ENCODE measurements at places on chromosomes 2 and 18.
A peak's percentile ranks its signal among the peaks of the same experiment; 100 is the strongest.

GRCh38 chr2:230589025-230589424 lies 123.6 kb upstream of the CAB39 start:
- no peak for DNase-seq

DNA sequence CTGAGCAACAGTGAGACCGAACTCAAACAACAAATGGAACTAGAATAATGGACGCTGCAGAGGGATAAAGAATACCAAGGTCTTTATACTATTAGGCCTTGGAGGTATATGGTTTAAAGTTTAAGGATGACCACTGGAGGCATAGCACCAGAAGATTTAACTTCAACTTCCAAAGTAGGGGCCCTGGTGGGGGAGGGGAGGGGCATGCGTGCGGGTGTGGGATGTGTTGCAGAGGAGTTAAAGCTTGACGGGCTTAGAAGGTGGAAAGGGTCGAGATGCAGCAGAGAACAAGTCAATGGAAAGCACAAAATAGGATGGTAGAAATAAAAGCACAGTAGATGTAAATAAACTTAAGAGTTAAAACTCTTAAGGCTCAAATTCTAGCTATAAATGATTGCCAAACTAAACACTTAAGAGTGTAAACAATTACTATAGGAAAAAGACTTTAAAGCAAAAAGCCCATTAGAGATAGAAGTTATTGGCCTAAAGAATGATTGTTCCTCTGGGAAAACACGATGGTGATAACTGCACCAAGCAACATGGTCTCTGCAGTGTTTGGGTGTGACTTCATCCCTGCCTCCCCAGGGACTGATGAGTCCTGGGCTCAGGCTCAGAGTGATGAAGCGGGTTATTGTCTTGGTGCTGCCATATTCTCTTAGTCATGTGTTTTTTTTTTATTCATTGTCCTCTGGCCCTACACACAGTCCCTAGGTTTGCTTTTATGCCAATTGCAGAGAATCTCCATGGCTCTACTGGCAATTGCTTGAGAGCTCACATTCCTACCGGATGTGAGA lies 13.0 kb downstream of the RRM2 start:
- DNase-seq = peak; percentile 61

- no peak for DNase-seq
Observed at GRCh38 chr18:5543036-5543680, 639 bp downstream of the EPB41L3 start.

DNA sequence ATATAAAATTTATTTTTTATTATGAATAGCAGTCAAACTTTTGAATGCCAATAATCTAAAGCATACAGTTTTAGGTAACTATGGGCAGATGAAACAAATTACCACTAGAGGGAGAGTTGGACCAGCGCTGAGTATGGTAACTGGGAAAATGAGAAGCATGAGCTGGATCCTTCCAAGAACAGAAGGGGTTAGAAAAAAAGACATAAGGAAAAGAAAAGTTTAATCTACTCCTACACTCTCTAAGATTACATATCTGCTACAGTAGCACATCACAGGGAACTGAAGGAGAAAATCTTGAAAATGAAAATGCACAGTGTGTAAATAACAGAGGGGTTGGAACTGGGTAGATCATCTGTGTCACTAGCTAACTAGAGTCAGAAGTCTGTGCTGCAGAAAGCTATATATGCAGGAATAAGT lies 15.5 kb downstream of the REG3G start:
- DNase-seq = peak; percentile 31

- no peak for DNase-seq
Observed at GRCh38 chr18:41754332-41754731, 200.7 kb upstream of the PIK3C3 start.

GRCh38 chr18:7805096-7805495 lies 238.0 kb downstream of the PTPRM start:
- no peak for DNase-seq

DNA sequence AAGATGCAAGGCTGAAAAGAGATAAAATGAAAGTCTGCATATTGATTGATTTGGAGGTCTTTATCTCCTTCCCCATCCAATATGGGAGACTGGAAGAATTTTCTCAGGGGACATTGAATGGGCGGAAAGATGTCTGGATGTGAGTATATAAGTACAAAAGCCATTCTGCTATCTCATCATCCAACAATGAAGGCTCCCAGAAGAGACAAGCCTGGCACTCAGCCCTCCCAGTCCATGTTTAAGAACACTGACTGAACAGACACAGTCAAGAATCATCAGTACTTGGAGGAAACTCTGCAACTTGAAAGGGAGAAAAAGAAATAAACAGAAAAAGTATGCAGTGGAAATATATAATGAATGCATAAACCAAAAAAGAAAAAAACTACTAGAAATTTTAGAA lies 80.9 kb downstream of the PTRHD1 start:
- DNase-seq = no peak

GRCh38 chr2:98037666-98038336 lies 42.1 kb upstream of the TMEM131 start:
- DNase-seq = no peak

GRCh38 chr2:207284556-207285472 lies 119.1 kb upstream of the KLF7 start:
- DNase-seq = no peak

DNA sequence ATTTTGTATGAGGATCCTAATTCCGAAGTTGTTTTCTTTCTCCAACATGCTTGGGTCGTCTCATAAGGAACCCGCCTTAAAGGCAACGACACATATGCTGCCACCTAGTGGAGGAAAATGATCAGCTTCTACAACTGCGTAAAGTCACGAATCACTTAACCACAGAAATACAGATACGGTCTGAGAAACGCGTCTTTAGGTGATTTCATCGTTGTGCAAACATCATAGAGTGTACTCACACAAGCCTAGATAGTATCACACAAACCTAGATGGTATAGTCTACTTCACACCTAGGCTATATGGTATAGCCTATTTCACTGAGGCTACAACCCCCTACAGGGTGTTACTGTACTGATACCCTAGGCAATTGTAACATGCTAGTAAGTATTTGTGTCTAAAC lies 13.1 kb downstream of the GNLY start:
- peak; percentile 85 for DNase-seq

DNA sequence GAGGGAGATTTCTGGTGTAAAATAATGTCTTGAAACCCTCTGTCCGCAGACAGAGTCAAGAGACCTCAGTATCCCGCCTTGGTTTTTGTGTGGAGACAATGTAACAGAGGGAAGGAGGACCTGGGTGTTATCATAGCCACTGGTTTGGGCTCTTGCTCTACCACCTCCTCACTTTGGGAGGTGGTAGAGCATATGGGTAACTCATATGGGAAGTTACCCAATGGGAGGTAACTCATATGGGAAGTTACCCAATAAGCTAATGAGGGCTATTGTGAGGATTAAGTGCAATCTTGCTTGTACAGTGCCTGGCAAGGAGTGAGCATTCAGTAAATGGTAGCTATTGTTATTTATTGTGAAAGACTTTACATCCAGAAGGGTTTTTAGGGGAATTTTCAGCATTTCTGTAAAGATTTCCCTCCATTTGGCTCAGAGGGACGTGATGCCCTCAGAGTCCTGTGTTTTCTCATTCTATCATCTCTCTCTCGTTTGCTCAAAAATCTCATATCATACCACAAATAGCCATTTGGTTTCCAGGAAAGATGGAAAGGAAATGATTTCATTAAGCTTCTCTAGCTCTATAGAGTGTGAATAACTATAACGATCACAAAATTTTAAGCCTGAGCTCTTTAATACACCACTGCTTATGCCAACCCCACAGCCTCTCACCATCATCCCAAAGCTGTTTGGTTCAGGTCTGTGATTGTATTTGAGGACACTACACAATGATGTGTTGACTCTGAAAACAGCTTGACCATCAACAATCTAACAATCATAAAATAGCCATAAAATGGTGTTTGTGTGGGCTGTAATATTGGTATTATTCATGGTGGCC lies 307.7 kb downstream of the STK39 start:
- no peak for DNase-seq

DNA sequence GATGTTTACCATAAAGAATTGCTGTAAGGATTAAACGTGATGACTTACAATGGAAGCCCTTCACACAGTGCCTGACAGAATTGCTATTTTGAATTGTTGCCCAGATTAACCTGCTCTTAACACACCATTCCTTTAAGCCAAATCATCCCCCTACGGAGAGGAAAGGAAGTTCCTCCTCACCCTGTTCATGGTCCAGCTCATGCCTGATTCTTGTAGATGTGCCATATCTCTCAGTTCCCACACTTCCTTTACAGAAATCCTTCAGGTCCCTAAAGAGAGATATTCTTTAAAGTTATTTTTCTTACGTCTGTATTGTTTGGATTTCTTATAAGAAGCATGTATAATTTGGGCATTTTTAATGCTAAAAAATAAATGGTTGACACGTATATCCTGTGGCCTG lies 127.5 kb upstream of the DAPL1 start:
- no peak for DNase-seq

DNA sequence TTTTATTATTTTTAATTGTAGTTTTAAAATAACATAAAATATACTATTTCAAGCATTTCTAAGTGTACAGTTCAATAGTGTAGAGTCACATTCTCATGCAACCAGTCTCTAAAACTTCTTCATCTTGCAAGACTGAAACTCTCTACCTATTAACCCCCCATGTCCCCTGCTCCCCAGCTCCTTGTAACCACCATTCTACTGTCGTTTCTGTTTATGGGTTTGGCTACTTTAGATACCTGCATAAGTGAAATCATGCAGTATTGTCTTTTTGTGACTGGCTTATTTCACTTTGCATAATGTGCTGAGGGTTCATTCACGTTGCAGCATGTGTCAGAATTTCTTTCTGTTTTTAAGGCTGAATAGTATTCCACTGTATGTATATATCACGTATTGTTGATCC lies 139.4 kb downstream of the SMAD7 start:
- DNase-seq = no peak

DNA sequence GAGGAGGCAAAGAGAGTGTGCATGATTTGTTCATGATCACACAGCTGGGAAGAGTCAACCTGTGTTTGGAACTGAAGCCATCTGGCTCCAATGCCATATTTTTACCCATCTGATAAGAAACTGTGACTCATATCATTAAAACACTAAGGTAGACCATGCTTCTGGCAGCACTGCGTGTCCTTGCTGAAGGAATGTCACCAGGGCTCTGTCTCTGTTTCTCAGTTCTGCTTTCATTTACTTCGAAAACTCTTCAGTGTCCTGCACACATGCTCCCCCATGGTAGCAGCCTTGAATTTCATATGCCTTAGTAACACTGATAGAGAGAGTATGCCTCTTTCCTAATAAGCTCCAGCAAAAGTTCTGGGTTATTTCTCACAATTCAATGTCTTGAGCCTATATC lies 830.4 kb downstream of the DCDC2C start:
- DNase-seq = no peak

GRCh38 chr2:215110918-215111317 lies 27.5 kb downstream of the ABCA12 start:
- DNase-seq = peak; percentile 37

- peak; percentile 67 for DNase-seq
Observed at GRCh38 chr18:8609659-8610458, 622 bp downstream of the RAB12 start.

DNA sequence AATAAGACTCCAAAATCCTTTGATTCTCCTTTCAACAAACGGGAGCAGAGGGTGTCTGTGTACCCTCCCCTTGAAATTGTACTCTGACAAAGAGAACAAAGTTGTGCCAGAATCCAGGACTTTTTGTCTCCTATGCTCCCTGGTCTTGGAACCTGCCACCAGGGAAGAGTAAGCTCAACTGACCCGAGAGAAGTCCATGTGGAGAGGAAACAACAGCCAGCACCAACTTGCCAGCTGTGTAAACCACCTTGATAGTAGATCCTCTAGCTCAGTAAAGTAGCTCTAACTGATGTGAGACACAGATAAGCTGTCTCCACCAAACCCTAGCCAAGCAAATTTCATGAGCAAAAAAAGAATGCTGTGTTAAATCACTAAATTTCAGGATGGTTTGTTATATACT lies 46.9 kb downstream of the LNPK start:
- DNase-seq = no peak

DNA sequence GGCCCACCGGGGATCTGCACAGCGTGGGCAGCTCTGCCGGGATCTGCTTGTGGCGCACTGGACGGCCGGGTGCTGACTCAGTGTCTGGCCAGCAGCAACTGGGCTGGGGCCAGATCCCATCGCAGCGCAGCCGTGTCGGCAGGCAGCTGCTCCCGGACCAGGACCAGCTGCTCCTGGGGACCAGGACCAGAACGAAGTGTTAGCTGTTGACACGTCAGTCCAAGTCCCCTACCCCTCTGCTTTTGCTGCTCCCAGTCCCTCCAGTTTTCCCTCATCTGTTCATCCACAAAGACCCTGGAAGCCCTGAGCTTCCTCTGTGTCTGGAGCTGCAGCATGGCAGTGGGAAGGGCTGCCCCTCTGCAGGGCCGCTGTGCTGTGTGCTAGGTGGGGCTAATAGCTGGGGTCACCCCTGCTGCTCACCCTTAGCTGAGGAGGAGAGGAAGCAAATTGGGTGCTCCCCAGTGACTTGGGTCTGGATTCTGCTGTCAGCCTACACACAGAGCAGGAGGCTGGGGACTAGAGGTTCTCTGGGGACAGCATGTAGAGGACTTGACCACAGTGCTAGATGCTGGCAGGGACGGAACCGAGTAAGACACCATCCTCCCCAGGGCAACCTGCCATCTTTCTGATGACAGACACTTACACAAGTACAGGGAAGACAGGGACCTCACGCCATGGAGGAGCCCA lies 16.9 kb upstream of the KIF1A start:
- no peak for DNase-seq

GRCh38 chr2:191018643-191019119 lies 4.7 kb upstream of the STAT1 start:
- no peak for DNase-seq

- DNase-seq = peak; percentile 47
Observed at GRCh38 chr2:142325870-142326269, 195.1 kb upstream of the LRP1B start.

DNA sequence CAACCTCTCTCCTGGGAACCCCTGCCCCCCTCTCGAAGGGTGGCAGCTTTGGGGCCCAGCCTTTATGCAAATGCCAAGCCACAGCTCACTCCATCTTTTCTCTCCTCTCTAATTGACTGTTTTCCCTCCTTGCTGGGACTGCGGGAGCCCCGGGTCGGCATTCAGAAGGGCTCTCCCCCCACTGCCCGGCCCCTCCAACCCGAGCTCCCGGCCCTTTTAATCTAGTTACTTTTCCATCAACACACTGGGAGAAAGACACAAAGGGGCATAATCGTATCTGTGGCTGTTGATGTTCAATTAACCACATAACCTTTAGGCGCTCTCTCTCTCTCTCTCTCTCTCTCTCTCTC lies 95.4 kb downstream of the INHBB start:
- DNase-seq = no peak

- no peak for DNase-seq
Observed at GRCh38 chr2:8453904-8454302, 228.0 kb upstream of the ID2 start.

DNA sequence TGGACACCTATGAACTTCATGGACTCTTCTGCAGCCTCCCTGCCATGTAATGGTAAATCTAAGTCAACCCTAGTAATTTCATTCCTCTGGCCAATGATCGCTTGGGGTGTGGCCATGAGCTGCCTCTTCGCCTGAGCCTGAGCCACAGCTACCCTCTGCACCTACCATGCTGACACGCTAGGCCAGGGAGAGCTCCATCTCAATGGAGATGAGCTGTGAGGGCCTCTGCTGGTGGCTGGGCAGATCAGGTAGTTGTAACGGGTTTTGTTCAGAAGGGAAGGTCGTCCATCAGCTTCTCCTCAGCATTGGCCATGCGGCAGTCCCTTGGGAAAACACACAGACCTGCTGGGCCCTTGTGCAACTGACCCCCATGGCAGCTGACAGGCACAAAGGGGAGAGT lies 24.4 kb downstream of the MPHOSPH10 start:
- DNase-seq = no peak

- DNase-seq = no peak
Observed at GRCh38 chr2:71702071-71702970, 249.0 kb downstream of the DYSF start.

- DNase-seq = no peak
Observed at GRCh38 chr2:180385601-180386201, 378.6 kb upstream of the CWC22 start.
